Right lung (tissue), 10 donors: ENCODE measurements at places on chromosomes 2 and 18. TPM values are rescaled to one million over a fixed set of nuclear protein-coding genes. Genes with fewer than 3 reads are reported as not detected.

Gene ZSCAN30
- 61.6 TPM for polyA plus RNA-seq

Gene SEPTIN2
- 631 TPM for polyA plus RNA-seq

Gene IAH1
- polyA plus RNA-seq, result 55.2 TPM

Gene TSN
- polyA plus RNA-seq, result 90.0 TPM

Gene RMDN2
- polyA plus RNA-seq, result 20.5 TPM

Gene PREPL
- 99.7 TPM for polyA plus RNA-seq

Gene SERPINB3
- not detected for polyA plus RNA-seq

Gene AKAIN1
- not detected for polyA plus RNA-seq
